ENCODE measurements at places on chromosomes 6 and 20.

- DNase-seq: no peak
Measured at GRCh38 chr20:44069203-44070011, 117.6 kb downstream of the JPH2 start.

DNA sequence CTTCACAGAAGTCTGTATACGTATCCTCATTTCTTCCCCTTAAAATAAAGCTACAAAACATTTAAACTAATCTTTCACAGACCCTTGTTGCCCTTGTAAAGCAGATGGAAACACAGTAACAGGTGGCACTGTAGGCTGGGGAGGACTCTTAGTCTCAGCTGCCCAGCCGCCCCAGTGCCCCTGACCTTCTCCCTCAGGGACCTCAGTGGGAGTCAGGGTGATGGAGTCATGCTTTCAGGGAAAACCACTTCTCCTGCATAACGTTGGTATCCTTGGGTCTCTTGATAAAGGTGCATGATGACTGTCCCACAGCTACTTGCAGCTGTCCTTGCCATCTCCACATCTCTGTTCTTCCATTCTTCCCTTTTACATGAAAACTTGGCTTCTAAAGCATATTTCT, 198.6 kb downstream of the CDKAL1 start:
- DNase-seq: no peak

- DNase-seq: no peak
Measured at GRCh38 chr20:50429412-50429811, 80.8 kb upstream of the PTPN1 start.

DNA sequence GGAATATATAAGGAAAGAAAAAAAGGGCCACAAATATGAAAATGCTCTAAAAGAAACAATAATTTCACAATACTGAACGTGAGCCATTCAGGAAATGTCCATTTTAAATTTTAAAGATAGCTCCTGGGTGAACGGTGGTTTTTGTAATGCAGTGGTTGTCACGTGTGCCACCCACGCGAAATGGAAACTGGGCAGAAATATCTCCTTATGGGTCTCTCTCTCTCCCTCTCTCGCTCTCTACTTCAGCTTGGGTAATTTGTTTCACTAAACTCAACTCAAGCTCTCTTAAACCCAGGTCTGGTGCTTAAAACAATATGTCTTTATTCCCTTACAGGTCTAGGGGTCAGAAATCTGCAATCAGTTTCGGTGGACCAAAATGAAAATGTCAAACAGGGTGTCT, 150.8 kb downstream of the OR2B2 start:
- DNase-seq: no peak

DNA sequence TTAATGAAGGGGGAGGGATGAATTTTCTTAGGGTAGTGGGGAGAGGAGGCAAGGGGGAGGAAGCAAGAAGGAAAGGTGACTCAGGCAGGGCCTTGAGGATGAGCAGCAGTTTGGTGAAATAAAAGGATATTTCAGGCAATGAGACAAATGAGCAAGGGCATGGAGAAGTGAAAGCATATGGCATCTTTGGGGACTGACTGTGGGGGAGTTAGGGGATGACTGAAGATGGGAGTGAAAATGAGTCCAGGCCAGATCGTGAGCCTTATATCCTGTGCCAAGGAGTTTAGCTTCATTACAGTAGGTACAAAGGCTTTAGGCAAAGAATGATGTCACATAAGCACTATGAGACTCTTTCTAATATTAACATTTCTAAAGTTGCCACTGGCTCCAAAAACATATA, 51.9 kb downstream of the ILRUN start:
- DNase-seq: no peak

Data from skin of body (tissue), 3 donors.